Stimulated activated CD4-positive, alpha-beta T cell treated with anti-CD3 and anti-CD28 coated beads, Interleukin-1b, Interleukin-23, amount 100 ng/mL, for 1 hour (primary cell): ENCODE measurements at places on chromosomes 7 and 10.

GRCh38 chr7:139680676-139681462, 96.9 kb downstream of the HIPK2 start:
- DNase-seq: peak; percentile 24

- DNase-seq: peak; percentile 32
Measured at GRCh38 chr10:73991884-73992245, 6.1 kb upstream of the VCL start.

GRCh38 chr7:140047197-140047596, 15.6 kb downstream of the PARP12 start:
- DNase-seq: no peak

- no peak for DNase-seq
Measured at GRCh38 chr7:90717296-90718060, 121.4 kb downstream of the CDK14 start.

- no peak for DNase-seq
Measured at GRCh38 chr7:5177060-5177459, 13.0 kb upstream of the WIPI2 start.

DNA sequence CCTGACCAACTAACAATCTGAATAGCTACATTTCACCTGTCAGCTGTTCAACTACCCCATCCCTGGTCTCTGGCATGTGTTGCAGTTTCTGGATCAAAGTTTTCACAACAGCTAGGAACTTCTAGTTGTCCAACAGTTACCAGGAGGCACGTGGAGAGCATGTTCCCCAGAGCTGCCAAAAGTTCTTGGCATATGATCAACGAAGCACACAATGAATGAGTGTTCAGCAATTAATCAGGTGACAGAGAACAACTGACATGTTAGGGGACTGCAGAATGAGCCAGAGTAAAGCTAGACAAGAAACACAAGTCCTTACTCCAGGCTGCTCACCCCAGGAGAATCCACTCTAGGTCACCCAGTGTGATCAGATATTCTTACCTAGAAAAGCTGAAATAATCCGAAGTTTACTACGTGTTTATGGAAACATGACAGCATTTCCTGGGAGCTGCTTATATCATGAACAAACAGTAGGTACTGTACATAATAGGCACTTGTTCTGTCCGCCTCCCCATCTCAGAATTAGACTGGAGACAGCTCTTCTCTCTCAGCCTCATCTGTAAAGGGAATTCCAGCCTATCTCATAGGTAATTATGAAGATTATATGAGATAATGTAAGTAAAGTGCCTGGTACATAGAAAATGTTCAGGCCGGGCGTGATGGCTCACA, 50.6 kb downstream of the ZNF438 start:
- DNase-seq: no peak

- no peak for DNase-seq
Measured at GRCh38 chr10:32952541-32953276, 5.3 kb downstream of the ITGB1 start.
